ENCODE measurements at places on chromosomes 7 and 10.

DNA sequence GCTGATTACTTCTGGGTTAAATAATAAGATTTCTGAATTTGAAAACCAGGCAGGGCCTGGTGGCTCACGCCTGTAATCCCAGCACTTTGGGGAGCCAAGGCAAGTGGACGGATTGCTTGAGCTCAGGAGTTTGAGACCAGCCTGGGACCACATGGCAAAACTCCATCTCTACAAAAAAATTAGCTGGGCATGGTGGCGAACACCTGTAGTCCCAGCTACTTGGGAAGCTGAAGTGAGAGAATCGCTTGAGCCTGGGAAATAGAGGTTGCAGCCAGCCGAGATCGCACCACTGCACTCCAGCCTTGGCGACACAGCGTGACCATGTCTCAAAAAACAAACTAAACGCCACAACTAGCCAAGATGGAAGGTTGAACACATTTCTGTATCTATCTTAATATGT, 3.5 kb downstream of the CYCS start:
- no peak for DNase-seq

DNA sequence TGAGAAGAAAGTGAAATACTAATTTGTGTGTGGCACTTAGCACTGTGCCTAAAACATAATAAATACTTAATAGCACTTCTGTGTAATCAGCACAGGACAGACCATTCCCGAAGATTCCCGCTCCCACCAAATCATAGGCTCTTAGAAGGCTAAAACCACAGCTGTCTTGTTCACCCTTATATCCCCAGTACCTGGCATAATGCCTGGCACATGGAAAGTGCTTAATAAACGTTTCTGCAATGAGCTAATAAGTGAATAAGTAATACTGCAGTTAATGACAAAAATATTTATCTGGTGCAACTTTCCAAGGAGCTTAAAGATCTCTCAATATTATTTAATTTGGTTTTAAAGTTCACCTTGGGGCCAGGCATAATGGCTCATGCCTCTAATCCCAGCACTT, 43.2 kb downstream of the MTURN start:
- DNase-seq = no peak

GRCh38 chr7:35424869-35425495, 171.1 kb upstream of the TBX20 start:
- DNase-seq = peak; percentile 51

- DNase-seq = no peak
Measured at GRCh38 chr7:82676777-82677463, 233.3 kb upstream of the CACNA2D1 start.

- DNase-seq = no peak
Measured at GRCh38 chr10:127999297-128000129, 92.6 kb downstream of the PTPRE start.

DNA sequence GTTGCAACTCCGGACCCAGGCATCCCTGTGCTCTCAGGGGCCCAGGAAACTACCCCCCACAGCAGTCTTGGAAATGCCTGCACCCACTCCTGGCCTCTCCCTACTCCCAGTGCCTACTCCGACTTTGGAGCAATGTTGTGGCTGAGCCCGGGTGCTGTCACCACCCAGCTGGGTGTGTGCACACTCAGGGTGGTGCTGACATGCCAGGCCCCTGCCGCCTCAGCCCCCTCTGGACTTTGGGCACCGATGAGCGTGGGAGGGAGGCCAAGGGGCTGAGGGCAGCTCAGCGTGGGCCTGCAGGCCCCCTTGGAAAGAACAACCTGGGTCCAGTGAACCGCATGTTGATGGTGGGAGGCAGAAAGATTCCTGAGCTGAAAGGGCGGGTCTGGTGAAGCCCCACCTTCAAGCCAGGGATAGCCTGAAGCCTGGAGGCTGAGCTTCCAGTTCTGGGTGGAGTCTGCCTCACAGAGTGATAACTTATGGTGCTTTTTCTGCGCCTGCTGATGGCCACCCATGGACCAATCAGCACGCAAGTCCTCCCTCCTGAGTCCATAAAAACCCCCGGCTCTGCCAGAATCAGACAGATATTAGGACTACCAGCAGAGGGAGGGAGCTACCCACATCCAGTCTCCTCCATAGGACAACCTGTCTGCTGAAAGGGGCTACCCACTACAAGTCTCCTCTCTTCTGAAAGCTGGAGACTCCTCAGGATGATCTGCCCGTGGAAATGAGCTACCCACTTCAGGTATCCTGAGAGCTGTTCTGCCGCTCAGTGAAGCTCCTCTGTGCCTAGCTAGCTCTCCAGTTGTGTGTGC, 380.4 kb upstream of the SORCS1 start:
- no peak for DNase-seq

DNA sequence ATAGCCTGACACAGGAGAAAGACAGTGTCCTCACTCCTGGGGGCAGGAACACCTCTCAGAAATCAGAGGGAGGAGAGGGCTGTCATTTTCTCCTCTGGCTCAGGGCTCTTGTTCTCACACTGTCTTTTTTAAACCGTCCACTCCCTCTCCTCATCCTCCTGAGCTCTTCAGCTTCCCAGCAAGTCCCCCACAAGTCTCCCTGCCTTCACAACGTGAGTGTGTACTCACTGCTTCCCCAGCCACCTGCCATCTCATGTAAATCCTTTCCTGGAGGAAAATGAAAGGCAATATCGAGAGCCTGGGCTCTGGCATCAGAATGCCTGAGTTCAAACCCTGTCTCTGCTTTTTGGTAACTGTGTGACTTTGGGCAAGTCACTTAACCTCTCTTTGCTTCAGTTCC, 5.7 kb downstream of the LLCFC1 start:
- no peak for DNase-seq

GRCh38 chr10:86047588-86047987, 319.0 kb downstream of the GRID1 start:
- peak; percentile 11 for DNase-seq

DNA sequence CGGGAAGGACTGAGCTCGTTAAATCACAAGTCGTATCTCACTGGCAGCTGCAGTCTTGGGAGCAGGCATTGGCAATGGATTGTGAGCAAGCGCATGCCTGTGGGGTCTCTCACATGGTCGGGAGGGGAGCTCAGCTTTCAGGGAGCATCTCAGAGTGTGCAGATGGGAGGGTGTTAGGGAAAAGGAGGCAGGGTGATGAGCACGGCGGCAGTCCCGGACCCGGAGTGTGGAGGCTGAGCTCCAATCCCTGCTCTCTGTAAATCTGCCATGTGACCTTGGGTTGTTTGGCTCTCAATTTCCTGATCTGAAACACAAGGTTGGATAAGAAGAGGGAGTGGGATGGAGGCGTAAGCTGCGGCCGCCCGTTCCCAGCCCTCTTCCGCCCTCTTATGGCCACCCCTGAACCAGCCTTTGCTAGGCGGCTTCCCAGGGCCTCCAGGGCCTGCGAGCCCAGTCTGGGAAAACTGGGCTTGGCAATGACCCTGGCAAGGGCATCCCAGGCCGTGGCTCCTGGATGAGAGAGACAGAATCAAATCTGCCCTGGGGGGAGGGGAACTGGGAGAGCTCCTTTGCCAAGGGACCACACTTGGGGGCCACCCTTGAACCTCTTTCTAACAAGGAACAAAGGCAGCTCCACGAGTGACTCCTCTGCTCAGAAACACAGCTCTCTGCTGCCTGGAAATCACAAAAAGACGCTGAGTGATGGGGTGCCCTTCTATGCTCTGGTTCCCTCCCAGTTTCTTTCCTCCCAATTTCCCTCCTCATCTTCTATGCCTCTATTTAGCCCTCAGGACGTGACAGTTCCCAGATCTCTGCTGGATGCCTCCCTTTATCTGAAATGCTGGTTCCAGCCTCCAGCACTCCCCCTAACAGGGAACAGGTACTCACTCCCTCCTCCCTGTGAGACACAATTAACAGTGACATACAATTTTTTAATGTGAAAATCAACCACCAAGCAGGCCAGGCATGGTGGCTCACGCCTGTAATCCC, 41.7 kb upstream of the LOXL4 start:
- DNase-seq = no peak

DNA sequence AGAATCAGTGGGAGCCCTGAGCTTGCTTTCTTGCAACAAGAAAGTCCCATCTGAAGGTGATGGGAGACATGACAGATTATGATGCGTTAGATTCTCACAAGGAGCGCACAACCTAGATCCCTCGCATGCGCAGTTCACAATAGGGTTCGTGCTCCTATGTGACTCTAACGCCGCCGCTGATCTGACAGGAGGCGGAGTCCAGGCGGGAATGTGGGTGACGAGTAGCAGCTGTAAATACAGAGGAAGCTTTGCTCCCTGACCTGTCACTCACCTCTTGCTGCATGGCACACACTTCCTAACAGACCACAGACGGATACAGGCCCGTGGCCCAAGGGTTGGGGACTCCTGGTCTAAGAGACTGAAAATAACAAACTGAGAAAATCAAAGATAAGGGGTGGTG, 1163.4 kb upstream of the AUTS2 start:
- DNase-seq = no peak

DNA sequence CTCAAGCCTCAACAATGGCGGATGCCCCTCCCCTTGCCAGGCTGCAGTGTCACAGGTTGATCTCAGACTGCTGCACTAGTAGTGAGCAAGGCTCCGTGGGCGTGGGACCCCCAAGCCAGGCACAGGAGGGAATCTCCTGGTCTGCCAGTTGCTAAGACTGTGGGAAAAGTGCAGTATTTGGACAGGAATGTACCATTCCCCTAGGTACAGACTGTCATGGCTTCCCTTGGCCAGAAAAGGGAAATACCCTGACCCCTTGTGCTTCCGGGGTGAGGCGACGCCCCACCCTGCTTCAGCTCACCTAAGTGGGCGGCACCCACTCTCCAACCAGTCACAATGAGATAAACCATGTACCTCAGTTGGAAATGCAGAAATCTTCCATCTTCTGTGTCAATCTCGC, 44.0 kb upstream of the TMEM243 start:
- DNase-seq = no peak

DNA sequence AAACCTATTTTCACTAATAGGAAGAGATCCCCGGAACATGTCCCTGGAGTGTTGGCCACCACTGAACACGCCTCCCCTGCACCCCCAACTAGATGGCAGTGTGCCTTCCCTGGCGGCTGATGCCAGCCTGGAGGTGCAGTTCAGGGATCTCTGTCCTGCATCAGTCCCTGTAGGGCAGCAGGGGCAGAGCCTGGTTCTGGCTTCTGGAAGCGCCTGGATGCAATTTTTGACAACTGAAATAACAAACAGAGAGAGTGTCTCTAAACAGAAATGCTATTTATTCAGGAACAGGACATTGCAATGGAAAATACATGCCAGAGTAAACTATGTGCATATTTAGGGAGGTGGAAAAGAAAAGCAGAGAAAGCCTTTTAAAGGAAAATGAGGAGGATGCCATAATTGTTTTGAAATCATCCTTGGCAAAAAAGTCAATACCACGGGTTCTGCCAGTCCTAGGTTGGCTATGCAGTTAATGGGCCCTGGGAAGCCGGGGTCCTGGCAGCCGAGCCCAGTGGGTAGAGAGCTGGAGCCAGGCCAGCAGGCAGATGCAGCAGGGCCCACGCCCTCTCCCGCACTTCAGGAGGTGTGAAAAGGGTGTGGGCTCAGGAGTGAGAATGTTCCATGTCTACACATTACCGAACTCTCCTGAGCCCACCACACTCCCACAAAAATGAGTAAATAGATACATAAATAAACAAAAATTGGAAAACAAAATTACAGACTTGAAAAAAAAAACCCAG, 18.5 kb downstream of the ANTXRL start:
- no peak for DNase-seq

- DNase-seq = peak; percentile 23
Measured at GRCh38 chr7:144835155-144835611, 670 bp downstream of the TPK1 start.

- DNase-seq = no peak
Measured at GRCh38 chr7:12508554-12508953, 62.0 kb upstream of the SCIN start.

GRCh38 chr10:126500866-126501265, 112.6 kb upstream of the ADAM12 start:
- no peak for DNase-seq

GRCh38 chr7:77687747-77688144, 8.5 kb upstream of the RSBN1L start:
- no peak for DNase-seq

GRCh38 chr7:23431702-23432199, 38.5 kb downstream of the IGF2BP3 start:
- DNase-seq = no peak

GRCh38 chr7:155064186-155064585, 5.9 kb upstream of the HTR5A start:
- no peak for DNase-seq

- DNase-seq = no peak
Measured at GRCh38 chr10:59781511-59781910, 28.3 kb upstream of the MRLN start.

DNA sequence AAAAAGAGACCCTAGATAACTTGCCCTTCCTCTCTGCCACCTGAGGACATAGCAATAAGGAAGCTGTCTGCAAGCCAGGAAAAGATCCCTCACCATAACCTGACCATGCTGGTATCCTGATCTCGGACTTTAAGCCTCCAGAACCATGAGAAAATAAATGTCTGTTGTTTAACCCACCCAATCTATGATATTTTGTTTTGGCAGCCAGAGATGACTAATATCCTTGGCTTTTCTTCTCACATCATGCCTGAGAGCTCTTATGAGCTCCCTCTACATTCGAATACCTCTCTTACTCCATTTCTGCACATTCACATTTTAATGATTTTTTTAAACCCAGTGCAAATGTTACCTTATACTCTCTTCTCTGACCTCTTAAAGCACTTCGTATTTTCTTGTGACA, 214.0 kb upstream of the CHRM2 start:
- no peak for DNase-seq

GRCh38 chr7:121323515-121324302, 5.1 kb upstream of the WNT16 start:
- DNase-seq = no peak

GRCh38 chr10:5449227-5449626, 36.9 kb downstream of the NET1 start:
- no peak for DNase-seq

DNA sequence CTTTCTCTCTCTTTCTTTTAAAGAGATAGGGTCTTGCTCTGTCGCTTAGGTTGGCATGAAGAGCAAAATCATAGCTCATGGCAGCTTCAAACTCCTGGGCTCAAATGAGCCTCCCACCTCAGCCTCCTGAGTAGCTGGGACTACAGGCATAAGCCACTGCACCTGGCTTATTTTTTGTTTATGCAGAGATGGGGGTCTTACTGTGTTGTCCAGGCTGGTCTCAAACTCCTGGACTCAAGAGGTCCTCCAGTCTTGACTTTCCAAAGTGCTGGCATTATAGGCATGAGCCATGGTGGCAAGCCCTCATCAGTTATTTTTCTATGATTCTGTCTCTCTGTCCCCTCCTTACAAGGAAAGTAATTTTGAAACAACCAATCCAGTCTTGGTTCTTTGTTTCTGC, 1.1 kb upstream of the BAG3 start:
- no peak for DNase-seq

Data from activated T-cell treated with anti-CD3 and anti-CD28 coated beads for 48 hours (primary cell).